ENCODE measurements at places on chromosomes 16 and 17.

GRCh38 chr17:81715872-81716673 lies 4.0 kb downstream of the SLC25A10 start:
- no peak for DNase-seq

DNA sequence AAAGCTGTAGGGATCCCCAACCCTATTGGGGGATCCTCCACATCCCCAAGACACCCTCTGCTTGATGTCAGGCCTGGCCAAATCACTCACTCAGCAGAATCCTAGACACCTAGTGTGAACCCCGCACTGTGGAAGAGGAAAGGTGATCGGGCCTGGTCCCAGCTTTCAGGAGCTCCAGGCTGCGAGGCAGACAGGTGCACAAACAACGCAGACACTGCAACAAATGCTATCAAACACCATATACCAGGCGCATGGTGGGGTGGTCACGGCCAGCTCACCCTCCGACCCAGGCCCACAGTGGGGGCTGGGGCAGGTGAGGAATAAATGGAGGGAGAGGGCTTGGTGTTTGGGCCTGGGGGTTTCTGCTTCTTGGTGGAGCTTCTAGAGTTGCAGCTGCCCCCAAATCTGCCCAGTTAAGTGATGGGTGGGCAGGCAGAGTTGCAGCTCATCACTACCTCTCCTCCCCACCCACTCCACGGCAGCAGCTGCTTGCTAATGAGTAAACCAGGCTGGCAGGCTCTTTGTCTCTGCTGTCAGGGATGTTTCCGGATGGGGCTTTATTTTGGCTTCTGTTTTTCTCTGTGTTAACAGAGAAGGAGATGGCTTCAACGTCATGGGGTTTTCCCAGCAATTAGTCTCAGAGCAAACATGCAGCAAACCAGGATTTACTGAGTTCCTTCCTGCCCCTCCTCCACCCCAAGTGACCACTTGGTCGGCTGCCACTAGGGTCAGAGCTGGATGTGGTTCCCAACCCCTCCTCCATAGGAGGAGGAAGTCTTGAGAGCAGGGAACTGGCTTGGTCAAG lies 46.6 kb downstream of the PECAM1 start:
- DNase-seq = peak; percentile 73

- no peak for DNase-seq
Measured at GRCh38 chr16:53358884-53359283, 75.4 kb upstream of the RBL2 start.

GRCh38 chr17:9004132-9004960 lies 17.0 kb upstream of the NTN1 start:
- DNase-seq = no peak

DNA sequence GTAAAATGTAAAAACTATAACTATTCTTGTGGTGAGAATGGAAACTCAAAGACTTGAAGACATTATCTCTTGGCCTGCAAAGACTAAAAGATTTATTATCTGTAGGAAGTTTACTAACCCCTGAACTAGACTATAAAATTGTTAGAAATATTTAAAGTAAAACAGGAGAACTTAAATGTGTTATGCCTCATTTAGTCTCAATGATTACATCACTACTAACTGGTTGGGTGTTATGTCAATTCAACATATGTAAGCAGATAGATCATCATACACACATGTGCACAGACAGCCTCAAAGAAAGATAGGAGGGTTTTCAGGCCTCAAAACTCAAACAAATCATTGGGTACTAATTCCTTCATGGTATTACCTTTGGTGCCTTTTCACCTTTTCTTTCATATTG lies 7.6 kb downstream of the STX8 start:
- DNase-seq = no peak

DNA sequence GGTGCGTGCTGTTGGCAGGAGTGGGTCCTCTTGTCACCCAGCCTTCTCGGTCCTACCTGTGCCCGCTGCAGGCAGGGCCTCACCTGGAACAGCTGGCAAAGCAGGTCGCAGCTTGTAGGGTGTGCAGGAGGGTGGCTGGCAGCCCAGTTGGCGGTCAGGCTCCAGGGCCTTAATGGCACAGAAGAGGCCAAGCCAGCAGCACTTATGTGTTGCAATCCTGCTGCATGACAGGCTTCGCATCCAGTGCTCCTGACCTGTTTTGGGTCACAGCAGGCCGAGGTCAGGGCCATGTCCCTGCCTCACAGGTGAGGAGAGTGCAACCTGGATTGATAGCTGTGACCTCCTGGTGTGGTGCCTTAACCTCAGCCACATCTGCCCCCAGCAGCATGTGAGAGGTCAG lies 31.9 kb downstream of the ZC3H18 start:
- no peak for DNase-seq

Measured in AG20443 (cell line).